ENCODE measurements at places on chromosomes 12 and 14. TPM values are rescaled to one million over a fixed set of nuclear protein-coding genes. Genes with fewer than 3 reads are reported as not detected.

DNA sequence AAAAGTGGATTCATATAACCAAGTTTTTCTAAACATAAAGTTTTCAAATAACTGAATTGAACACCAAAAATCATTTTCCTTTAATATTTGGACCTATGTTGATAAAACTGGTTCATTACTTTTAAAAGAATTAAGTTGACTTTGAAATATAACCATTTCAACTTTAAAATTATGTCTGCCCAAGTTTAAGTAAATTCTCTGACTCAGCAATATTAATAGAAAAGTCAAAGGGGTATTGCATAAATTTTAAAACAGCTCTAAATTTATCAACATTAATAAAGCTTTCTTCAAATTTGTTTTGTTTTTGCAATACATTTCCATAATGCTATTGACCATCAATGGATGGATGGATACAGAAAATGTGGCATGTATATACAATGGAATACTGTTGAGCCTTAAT is 168.4 kb upstream of the GARIN6 start:
- no peaks in the 10 kb centered on the region for H3K27me3 ChIP-seq
- no peak for DNase-seq

- H3K4me3 ChIP-seq, result no peak overlapping the region
- no peaks in the 10 kb centered on the region for H3K36me3 ChIP-seq
- no peak overlapping the region for H3K27ac ChIP-seq
- H3K27me3 ChIP-seq, result peaks cover 2% of the 10 kb centered on the region
- H3K4me1 ChIP-seq, result no peaks in the 10 kb centered on the region
Observed at GRCh38 chr12:30106204-30106965, 322.6 kb upstream of the TMTC1 start.

DNA sequence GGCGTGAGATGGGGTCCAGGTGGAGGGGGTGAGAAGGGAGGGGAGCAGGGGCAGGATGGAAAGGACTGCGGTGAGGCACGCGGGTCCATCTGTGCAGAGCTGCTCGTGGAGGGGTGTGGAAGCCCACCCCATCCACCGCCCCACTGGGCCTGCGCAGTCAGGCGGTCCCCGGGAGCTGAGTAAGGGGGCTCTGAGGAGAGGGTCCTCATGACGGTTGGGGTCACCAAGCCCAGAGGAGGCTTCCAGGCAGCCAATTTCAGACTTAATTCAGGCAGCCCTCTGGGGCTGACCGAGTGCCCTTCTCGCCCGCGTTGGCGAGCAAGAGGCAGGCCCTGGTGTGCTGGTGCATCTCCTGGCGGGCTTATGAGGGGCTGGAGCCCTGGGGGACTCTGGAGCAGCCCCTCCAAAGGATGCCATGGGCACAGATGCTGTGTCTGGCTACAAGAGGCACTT is 115.5 kb downstream of the KIF26A start:
- H3K27ac ChIP-seq, result no peak overlapping the region
- no peak for DNase-seq
- H3K4me1 ChIP-seq, result no peaks in the 10 kb centered on the region
- no peaks in the 10 kb centered on the region for H3K27me3 ChIP-seq

DNA sequence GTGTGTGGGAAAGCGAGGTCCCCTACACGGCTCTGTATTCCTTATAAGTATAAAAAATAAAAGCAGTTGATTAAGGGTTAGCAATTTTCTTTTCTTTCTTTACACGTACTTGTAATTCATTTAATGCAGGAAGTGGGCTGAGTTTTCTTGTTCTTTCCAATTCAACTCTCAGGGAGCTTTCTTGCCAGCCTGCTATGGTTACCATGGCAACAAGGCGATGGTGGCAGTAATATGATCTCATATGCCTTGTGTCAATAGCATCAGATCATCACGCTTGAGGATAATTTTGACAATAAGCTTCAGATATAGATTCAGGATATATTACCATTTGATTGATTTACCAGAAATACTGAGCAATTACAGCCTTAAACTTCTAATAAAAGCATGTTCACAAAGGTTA is 466.5 kb downstream of the APAF1 start:
- no peaks in the 10 kb centered on the region for H3K27me3 ChIP-seq
- no peak overlapping the region for H3K27ac ChIP-seq
- H3K4me3 ChIP-seq, result no peak overlapping the region
- no peaks in the 10 kb centered on the region for H3K36me3 ChIP-seq

- H3K4me3 ChIP-seq, result no peak overlapping the region
- peaks cover 4% of the 10 kb centered on the region for H3K36me3 ChIP-seq
- DNase-seq, result no peak
- H3K27me3 ChIP-seq, result no peaks in the 10 kb centered on the region
- no peak overlapping the region for H3K27ac ChIP-seq
Observed at GRCh38 chr12:120787889-120788288, 62.3 kb downstream of the ACADS start.

Gene KIF5A
- total RNA-seq, result 1.3 TPM

DNA sequence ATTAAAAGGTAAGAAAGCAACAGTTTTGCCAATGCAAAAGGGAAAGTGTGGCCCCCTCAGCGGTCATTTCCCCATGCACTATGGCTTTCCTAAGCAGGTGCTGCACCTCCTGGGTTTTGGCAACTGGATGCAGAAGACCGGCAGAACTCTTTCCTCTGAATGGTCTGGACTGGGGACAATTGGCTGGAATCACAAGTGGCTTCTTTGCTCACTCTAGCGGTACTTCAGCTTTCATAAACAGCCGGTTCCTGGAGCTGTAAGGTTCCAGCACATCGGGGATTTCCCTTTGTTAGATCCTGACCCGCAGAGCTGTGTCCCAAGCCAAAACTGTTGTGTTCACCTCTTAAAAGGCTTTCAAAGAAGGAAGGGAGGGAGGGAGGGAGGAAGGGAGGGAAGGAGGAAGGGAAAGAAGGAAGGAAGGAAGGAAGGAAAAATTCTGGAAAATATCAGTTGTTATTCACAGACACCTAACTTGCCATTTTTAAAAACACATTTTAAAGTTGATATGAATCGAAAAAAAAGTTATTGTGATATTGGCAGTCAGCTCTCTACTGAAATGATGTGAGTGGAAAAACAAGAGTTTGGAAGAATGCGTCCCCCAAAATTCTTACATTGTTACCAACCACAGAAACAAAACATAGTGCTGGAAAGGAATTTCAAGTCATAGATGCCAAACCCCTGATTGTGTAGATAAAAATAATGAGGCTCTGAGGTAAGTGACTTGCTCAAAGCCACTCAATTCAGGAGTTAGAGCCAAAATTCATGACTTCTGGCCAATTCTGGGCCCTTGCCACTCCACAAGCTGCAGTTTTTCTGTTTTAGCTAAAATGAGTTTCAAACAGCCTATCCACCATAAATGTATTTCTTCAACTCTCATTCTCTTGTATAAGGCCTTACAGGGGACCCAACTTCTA is 220.6 kb upstream of the HMGA2 start:
- H3K27me3 ChIP-seq, result no peaks in the 10 kb centered on the region
- H3K4me1 ChIP-seq, result peaks cover 3% of the 10 kb centered on the region
- peak; percentile 50 for DNase-seq
- no peak overlapping the region for H3K27ac ChIP-seq

DNA sequence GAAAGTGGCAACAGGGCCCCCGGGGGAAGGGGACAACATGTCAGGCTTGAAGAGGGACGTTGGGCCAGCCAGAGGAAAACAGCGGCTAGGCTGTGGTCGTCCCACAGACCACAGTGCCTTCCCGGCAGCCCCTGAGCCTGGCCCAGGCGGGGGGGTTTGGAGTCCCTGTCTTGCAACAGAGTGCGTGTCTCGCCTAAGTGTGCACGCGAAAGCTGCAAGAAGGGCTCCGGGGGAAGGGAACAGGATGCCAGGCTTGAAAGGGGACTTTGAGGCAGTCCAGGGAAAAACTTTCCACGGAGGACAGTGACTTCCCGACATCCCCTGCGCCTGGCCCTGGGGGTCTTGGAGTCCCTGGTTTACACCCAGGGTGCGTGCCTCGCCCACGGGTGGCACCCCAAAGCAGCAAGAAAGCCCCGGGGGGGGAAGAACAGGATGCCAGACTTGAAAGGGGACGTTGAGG is 157.5 kb upstream of the ALG10B start:
- no peaks in the 10 kb centered on the region for H3K36me3 ChIP-seq
- H3K27me3 ChIP-seq, result no peaks in the 10 kb centered on the region
- no peak overlapping the region for H3K27ac ChIP-seq
- H3K4me1 ChIP-seq, result no peaks in the 10 kb centered on the region
- H3K4me3 ChIP-seq, result no peak overlapping the region

DNA sequence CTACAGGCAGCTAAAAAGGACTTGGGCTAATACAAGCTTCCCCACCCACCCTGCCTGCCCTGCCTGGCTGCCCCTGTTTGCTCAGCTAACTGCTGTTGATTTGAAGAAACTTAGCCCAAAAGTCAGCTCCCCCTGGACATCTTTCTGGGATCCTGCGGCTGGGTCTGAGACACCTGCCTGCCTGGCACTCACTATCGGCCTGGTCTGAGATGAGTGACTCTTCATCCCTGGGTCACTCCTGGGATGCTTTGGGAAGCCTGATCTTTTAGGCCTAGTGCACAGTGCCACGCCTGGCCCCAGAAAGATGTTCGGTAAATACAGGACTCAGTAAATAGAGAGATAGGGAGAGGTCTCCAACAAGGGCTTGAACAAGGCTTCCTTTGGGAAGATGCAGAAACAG is 211.3 kb upstream of the DIO3 start:
- H3K4me3 ChIP-seq, result no peak overlapping the region
- no peaks in the 10 kb centered on the region for H3K36me3 ChIP-seq
- no peaks in the 10 kb centered on the region for H3K4me1 ChIP-seq
- no peak overlapping the region for H3K27ac ChIP-seq
- no peak for DNase-seq

DNA sequence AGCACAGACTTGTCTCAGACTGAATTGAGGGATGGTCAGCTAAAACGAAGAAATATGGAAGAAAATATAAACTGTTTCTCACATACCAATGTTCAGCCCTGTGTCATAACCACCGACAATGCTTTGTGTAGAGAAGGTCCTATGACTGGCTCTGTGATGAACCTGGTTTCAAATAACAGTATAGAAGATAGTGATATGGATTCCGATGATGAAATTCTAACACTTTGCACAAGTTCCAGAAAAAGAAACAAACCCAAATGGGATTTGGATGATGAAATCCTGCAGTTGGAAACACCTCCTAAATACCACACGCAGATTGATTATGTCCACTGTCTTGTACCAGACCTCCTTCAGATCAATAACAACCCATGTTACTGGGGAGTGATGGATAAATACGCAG is 7.9 kb upstream of the MAPK1IP1L start:
- H3K4me3 ChIP-seq, result no peak overlapping the region
- H3K27me3 ChIP-seq, result no peaks in the 10 kb centered on the region
- no peaks in the 10 kb centered on the region for H3K4me1 ChIP-seq
- no peak overlapping the region for H3K27ac ChIP-seq
- no peak for DNase-seq

Measured in aorta (tissue), 5 donors.